CD4-positive, alpha-beta T cell treated with Interleukin-1 beta for 1 hour (primary cell): ENCODE measurements at places on chromosomes 16 and 17.

DNA sequence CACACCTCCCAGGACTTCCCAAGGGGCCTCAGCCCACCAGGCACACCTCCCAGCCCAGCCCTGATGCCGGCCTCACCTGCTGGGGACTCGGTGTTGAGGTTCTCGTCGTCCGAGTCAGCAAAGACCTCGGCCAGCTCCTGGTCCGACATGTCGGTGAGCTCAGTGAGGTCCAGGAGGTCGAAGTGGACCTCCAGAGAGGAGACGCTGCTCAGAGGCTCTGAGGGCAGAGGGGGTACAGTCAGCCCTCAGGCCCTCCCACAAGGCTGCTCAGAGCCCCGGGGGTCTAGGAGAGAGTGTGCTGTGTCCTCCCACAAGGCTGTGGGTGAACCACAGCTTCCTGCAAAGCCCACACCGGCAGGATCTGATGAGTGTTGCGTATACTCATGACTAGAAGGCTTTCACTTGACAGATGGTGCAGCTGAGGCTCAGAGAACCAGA lies 10.5 kb downstream of the DBNDD1 start:
- DNase-seq: peak; percentile 58

DNA sequence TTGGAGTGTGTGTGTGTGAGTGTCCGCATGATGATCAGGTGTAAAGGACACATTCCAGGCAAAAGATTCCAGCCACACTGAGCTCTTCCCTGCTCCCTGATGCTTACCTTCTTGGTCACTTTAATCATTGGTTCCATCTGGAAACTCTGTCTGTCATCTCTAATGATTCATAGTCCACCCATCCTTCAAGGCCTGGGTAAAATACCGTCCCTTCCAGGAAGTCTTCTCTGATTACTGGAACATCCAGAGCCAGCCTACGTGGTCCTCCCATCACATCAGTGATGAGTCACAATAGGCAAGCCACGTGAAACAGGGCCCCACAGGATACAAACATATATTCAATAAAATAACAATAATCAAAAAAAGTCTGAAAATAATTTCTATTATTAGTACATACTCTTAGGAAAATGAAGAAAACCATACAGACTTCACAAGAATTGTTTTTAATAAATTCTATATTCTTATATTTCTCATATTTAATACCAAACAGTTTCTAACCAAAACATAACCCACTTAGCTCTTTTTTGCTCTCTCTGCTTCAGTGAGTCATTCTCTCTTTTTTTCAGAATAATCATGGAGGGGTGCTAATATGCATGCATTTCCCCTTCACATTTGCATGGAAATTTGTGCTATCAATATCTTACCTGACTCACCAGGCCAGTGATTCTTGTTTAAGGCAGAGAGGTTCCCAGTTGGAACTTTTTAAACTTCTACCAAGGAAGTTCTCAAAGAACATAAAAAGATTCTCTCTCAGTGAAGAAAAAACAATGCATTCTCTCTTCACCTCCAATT lies 263.2 kb downstream of the TOX3 start:
- DNase-seq: no peak

GRCh38 chr17:54426296-54426886 lies 474.3 kb upstream of the TOM1L1 start:
- DNase-seq: no peak

DNA sequence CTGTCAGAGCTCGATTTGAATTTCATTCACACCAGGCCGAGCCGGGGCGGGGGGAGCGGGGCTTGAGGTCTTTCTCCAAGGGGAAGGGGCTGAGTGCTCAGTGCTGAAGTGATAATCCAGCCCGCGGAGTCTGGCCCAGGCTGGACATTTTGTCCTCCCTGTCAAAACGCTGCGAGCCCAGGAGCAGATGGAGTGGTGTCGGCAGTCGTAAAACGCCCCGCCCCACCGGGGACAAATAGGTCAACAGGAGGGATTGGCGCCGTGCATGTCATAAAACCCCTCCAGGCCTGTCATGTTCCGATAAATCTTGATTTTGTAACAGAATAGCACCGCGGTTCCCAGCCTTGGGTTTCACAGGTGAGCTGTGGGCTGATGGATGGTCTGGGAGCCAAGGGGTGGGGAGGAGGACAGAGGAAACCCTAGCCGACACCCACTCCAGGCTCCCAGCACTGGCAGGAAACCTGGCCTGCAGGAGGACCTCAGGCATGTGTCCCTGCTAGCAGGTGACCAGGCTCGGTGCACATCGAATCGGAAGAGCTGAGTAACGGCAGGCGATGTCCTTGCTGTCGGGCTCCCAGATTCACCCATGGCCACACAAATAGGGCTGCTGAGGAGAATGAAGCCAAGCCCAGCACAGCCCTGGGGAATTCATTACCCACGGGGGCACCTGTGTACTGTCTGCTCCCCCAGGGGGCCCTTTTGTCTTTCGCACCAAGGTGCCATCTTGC lies 341.4 kb downstream of the FOXL1 start:
- DNase-seq: no peak

DNA sequence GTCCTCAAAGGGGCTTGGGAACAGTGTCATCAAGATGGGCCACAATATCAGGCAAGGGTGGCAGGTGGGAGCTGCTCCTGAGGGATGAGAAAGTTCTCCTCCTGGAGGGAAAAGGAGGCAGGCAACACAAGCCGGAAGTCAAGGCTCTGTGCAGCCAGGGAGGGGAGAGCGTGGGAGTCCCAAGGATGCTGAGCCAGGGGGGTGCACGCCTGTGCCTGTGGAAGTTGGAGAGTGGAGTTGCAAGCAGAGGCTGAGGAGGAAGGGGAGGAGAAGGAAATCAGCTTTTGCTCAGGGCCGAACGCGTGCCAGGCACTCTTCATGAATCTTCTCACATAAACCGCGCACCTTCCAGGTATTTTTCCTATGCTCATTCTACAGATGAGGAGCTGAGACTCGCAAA lies 7.4 kb upstream of the SLC13A2 start:
- DNase-seq: no peak

GRCh38 chr16:64278196-64278595 lies 843.7 kb downstream of the CDH11 start:
- DNase-seq: no peak

- peak; percentile 58 for DNase-seq
Observed at GRCh38 chr17:64411999-64412771, 21.5 kb upstream of the PECAM1 start.

- DNase-seq: no peak
Observed at GRCh38 chr16:4376126-4376892, 4.7 kb downstream of the VASN start.

DNA sequence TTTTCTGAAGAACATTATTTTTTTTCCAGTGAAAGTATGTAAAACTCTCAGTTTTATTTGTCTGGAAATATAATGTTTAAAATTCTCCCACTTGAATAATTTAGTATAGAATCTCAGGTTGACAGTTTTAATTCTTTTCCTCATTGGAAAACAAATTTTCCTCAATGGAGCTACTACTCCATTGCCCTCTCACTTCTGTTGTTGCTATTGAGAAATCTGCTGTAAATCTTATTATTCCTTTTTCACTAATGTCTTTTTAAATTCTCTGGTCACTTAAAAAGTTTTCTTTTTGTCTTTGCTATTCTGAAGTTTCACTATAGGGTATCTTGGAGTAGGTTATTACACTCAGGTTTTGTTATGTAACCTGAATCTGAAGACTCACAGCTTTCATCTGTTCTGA lies 216.1 kb upstream of the PMFBP1 start:
- DNase-seq: no peak

- DNase-seq: no peak
Observed at GRCh38 chr17:73533127-73533526, 111.1 kb downstream of the SDK2 start.

DNA sequence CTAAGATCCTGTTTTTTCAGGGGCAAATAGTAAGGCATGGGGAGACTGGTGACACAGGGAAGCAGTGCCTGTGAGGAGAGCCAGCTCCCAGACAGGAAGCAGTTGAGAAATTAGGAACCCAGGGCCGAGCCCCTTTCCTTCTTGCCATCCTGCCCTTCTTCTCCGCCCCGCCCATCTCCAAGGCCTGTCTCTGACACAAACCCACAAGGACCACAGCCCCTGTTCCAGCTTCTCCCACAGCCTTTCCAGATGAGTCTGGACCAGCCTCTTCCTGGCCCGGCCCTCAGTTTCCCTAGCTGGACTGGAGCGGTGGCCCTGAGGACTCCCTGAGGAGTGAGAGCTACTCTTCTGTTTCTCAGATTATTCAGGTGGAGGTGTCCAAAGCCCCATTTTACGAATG lies 9.9 kb downstream of the CCDC102A start:
- no peak for DNase-seq

DNA sequence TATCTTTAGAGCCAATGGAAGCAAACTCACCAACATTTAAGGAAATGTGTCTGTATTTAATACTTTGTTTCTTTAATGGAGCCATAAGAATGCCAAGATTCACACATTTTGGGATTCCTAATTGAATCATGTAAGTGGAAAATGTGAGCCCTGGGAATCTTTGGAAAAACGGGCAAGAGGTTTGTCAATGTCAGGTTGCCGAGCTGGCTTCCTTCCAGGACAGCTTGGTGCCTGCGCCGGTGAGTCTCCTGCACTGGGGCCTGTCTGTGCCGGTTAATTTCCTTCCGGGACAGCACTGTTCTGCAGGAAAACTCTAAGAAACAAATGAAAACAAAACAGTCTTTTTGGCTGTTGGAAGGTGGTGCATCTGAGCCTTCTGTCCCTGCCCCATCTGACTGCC lies 210.6 kb downstream of the HAPSTR1 start:
- DNase-seq: no peak

- DNase-seq: no peak
Observed at GRCh38 chr16:21592191-21592590, 7.2 kb upstream of the METTL9 start.

DNA sequence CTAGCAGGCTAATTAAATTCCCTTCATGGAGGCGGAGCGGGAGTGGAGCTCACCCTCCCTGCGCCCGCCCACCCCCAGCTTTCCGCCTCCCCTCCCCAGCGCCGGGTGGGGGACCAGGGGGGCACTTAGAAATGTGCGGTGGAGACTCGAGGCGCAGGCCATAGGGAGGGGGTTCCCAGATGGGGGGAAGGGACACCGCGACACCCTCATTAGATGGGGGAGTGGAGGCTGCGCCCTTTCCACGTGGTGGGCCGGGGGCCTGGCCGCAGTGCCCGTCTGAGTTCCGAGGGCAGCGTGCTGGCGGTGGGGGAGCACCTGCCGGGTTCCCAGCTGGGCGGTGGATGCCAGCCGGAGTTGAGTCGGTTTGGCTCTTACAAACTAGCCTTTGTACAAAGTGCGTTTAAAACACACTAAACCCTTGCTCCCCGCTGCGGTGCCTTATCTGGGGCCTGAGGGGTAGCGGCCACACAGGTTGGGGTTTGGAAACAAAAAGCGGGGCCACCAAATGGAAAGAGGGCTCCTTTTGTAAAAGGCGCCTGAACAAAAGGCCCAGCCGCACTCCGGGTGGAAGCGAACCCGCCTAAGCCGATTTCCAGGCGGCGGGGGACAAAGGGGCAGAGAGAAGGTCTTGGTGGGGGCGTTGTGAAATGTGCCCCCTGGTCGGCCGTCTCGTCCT lies 1.4 kb downstream of the GSE1 start:
- no peak for DNase-seq

DNA sequence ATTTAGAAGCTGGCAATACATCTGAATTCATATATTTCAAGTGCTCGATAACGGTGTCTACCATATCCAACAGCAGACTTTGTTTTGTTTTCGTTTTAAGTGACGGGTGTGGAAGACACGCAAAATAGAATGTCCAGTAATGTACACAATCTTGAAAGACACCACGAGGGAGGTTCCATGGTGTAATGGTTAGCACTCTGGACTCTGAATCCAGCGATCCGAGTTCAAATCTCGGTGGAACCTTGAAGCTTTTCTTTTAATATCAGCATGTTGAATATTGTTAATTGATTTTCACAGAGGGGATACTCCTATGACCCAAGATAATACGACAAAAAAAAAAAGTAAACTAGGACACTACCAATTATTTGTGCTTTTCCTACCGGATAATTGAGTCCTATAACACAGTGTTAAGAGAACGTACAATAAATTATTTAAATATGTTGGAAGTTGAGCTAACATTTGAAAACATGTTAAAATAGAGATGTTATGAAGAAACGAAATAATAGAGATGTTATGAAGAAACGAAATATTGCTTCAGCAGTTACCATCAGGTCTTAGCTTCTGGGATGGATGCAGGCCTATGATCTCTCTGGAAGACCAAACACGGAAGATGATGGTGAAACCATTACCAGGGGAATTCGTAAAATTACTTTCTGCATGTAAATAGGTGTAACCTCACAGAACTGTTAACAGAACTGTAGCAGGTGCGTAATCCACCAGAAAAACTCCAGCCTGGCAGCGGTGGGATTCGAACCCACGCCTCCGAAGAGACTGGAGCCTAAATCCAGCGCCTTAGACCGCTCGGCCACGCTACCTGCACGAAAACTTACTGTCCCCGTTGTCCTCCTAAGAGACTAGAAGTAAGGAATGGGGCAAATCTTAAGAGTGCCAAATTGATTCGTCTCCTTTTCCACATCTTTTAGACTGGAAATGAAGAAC lies 1.5 kb upstream of the ALOXE3 start:
- DNase-seq: peak; percentile 93

- no peak for DNase-seq
Observed at GRCh38 chr17:82349287-82349701, 9.8 kb upstream of the TEX19 start.

GRCh38 chr17:80791758-80792284 lies 199.8 kb upstream of the CHMP6 start:
- no peak for DNase-seq

GRCh38 chr16:55499951-55500529 lies 8.8 kb upstream of the LPCAT2 start:
- DNase-seq: no peak

DNA sequence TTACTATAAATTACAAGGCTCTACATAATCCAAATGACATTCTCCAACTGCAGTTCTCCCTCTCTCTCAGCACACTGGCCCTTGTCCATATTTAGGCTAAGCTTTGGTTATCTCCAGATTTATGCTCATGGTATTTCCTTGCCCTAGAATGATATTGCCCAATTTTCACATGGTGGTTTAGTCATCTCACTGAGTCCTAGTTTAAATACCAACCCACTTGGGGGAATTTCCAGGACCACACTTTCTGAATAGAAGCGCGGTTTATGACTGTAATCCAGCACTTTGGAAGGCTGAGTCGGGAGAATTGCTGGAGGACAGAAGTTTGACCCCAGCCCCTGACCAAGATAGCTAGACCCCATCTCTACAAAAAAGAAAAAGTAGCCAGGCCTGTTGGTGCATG lies 280.1 kb upstream of the MON1B start:
- DNase-seq: no peak
